Adrenal gland (tissue), 19 donors: ENCODE measurements at places on chromosomes 3 and 15.

DNA sequence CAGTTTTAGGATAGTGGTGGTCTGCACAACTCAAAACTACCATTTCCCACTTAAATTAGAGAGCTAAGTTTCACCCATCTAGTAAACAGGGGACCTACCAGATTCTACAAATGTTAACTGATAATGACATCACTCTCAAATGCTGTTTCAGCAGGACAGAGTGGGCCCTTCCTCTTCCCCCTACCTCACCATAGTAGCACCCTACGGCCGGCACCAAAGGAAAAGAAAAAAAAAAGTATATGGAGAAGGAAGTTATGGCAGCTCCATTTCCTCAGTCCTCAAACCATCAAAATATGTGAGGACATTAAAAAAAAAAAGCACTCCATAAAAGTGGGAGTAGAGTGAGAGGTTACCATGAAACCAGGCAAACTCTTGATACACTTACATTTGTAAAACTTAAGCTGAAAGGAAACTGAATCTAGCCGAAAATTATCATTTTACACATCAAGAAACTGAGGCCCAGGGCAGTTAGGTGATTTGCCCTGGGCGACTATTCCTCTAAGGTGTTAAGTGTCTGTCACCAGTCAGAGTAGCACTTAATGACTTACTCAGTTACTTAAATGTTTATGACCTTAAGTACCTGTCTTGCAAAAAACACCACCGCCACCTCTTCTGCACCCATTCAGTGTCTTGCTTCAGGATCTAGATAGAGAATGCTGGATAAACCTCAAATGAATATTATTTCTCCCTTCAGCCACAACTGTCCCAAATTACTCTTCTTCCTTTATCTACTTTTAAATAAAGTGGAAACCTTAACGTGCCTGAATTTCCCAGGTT lies 2.7 kb downstream of the MSL2 start:
- no peak for DNase-seq

- DNase-seq = no peak
These were observed 113.8 kb downstream of the ADCY5 start for GRCh38 chr3:123335007-123335670.

- DNase-seq = peak; percentile 42
These were observed 48.8 kb upstream of the MRPS22 start for GRCh38 chr3:139295040-139295439.

DNA sequence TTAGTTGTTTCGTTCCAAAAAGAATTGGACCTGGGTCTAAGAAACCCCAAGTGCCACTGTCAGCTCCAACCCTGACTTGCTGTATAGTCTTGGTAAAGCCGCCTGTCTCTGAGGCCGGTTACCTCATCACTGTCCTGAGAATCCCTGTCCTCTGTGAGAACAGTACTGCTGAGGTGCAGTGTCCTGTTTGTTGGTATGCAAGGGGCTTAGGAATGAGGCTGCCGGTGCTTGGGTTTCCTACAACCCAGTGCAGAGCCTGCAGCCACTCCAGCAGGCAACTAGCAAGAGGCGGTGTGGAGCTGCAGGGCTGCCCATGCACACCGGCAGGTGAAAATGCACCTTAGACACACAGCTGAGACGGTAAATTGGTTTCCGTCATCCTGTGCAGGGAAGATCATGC lies 52.0 kb upstream of the ATG7 start:
- no peak for DNase-seq

DNA sequence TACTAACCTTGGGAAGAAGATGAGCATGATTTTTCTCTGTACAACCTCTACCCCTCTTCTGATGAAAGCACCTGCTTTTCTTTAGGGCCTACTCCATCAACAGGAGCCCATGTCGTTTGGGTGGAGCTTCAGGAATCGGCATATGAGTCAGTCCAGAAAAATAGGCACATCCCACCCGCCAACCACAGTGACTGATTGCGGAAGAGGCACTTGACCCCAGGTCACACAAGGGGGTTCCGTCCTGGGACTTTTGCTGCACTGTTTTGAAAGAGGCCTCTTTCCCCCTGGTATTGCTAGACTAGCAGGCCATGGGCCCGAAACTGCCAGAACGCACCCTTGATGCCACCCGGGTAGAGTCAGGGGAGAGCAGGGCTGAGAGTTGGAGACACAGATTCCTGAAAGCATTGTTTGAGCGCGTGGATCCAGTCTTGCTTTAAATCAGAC lies 19.3 kb upstream of the NRROS start:
- DNase-seq = peak; percentile 49

- no peak for DNase-seq
These were observed 32.0 kb downstream of the TRPM1 start for GRCh38 chr15:31069360-31070000.

GRCh38 chr15:100895721-100896120 lies 16.1 kb downstream of the ALDH1A3 start:
- DNase-seq = no peak

- DNase-seq = no peak
These were observed 40.2 kb upstream of the PYGO1 start for GRCh38 chr15:55628369-55628730.

- no peak for DNase-seq
These were observed 531.3 kb downstream of the MAGI1 start for GRCh38 chr3:65507437-65507836.
